ENCODE measurements at places on chromosomes 1 and 21.

DNA sequence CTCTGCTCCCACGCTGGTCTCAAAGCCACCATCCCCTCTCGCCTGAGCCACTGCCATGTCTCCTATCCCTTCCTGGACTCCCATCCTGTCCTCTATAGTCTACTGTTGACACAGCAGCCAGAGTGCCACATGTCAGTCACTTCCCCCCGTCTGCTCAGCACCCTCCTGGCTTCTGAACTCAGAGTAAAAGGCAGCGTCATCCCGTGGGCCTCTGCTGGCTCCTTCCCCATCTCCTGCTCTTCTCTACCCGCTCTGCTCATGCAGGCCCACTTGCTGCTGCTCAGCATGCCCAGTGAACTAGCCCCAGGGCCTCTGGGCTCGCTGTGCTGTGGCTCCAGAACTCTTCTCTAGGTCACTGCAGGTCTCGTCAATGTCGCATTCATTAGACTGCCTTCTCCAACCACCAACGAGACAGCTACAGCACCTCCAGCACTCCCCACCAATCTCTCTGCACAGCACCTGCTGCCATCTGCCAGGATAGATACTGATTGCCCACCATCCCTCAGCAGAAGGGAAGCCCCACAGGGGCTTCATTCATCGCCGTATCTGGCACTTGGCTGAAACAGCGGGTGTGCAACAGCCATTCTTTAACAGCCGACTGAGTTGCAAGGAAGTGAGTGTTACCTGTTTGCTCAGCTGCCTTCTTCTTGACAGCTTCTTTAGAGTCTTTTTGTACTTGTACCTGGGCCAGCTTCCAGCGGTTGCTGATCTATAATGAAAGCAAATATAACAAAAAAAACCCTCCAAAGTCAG, 11.8 kb upstream of the SRM start:
- no peak for DNase-seq

GRCh38 chr1:46489169-46489637, 433 bp upstream of the DMBX1 start:
- no peak for DNase-seq

- no peak for DNase-seq
These were observed 17.9 kb downstream of the STK40 start for GRCh38 chr1:36367798-36368197.

DNA sequence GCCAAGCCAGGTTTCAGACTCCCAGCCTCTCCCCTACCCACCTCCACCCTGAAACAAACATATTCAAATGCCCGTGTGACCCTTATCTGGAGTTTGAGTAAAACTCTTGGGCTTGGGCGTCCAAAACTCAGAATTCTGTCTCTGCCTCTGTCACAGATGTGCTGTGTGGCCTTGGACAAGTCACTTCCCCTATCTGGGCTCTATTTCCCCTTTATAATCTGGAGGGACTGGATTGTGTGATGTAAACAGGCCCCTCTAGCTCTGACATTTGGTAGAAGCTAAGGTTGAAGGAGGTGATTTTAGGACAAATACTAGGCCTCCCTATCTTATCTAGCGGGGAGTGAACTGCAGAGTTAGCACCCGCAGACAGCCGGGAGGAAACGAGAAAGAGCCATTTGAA, 67.5 kb downstream of the IGSF21 start:
- DNase-seq = no peak
